Gastroesophageal sphincter (tissue), 4 donors: ENCODE measurements at places on chromosomes 5 and 9. TPM values are rescaled to one million over a fixed set of nuclear protein-coding genes. Genes with fewer than 3 reads are reported as not detected.

CDH6 gene
- total RNA-seq, result 10.9 TPM

GABRA6 gene
- 0.23 TPM for total RNA-seq

RUFY1 gene
- 59.0 TPM for total RNA-seq

SAXO1 gene
- total RNA-seq, result 0.39 TPM

ZNF366 gene
- 5.4 TPM for total RNA-seq

FOXI1 gene
- total RNA-seq, result not detected

C5orf58 gene
- total RNA-seq, result not detected

CD14 gene
- 20.9 TPM for total RNA-seq

AKNA gene
- total RNA-seq, result 24.3 TPM

CORO2A gene
- total RNA-seq, result 0.78 TPM

LCN2 gene
- 222 TPM for total RNA-seq

PIP5KL1 gene
- total RNA-seq, result 3.4 TPM

SPINK13 gene
- total RNA-seq, result not detected

COL23A1 gene
- total RNA-seq, result 1.5 TPM

LCN10 gene
- 7.9 TPM for total RNA-seq

FBP1 gene
- total RNA-seq, result 6.3 TPM

SLC46A2 gene
- 0.27 TPM for total RNA-seq

SPOCK1 gene
- total RNA-seq, result 46.5 TPM

TAF11L5 gene
- total RNA-seq, result not detected

POLR3G gene
- 2.8 TPM for total RNA-seq

GABRA1 gene
- not detected for total RNA-seq

S1PR3 gene
- 193 TPM for total RNA-seq

IFNA2 gene
- total RNA-seq, result not detected

IFNA16 gene
- total RNA-seq, result not detected

CTXN3 gene
- total RNA-seq, result not detected

SV2C gene
- 0.54 TPM for total RNA-seq

ANKRD34B gene
- total RNA-seq, result not detected

GDNF gene
- 3.9 TPM for total RNA-seq

PTGER4 gene
- 10.1 TPM for total RNA-seq

HEXB gene
- total RNA-seq, result 89.1 TPM

CBY3 gene
- not detected for total RNA-seq

TMEM171 gene
- not detected for total RNA-seq

PCDHA9 gene
- total RNA-seq, result 0.23 TPM

NUTM2F gene
- not detected for total RNA-seq

RABEPK gene
- 13.2 TPM for total RNA-seq

SLC27A6 gene
- 0.67 TPM for total RNA-seq

TNFAIP8 gene
- 33.6 TPM for total RNA-seq

PRDM9 gene
- total RNA-seq, result not detected

IFNK gene
- total RNA-seq, result not detected

PPP3R2 gene
- not detected for total RNA-seq

PCDHA8 gene
- total RNA-seq, result 0.15 TPM

ORM1 gene
- not detected for total RNA-seq

LIX1 gene
- not detected for total RNA-seq

DOK3 gene
- total RNA-seq, result 6.7 TPM

SLC34A3 gene
- not detected for total RNA-seq

PTPA gene
- total RNA-seq, result 60.2 TPM

SLC45A2 gene
- total RNA-seq, result not detected

PHYHD1 gene
- total RNA-seq, result 9.6 TPM

CDX1 gene
- not detected for total RNA-seq

FLT4 gene
- total RNA-seq, result 15.2 TPM
